ENCODE measurements at places on chromosomes 4 and X. TPM values are rescaled to one million over a fixed set of nuclear protein-coding genes. Genes with fewer than 3 reads are reported as not detected.

The ZCCHC12 gene
- 0.30 TPM for total RNA-seq

The EPGN gene
- total RNA-seq: not detected

The TSPAN6 gene
- 3.0 TPM for total RNA-seq

The RRH gene
- total RNA-seq: 0.22 TPM

The PLP1 gene
- 2.2 TPM for total RNA-seq

The IRS4 gene
- total RNA-seq: not detected

The CITED1 gene
- total RNA-seq: 2.1 TPM

The VCX3B gene
- total RNA-seq: not detected

The CXorf49 gene
- total RNA-seq: not detected

The TMEM156 gene
- not detected for total RNA-seq

The BMPR1B gene
- 1.5 TPM for total RNA-seq

The INTU gene
- total RNA-seq: 4.8 TPM

The CT55 gene
- not detected for total RNA-seq

The CD38 gene
- total RNA-seq: 0.92 TPM

The FAM184B gene
- total RNA-seq: 0.03 TPM

The SUPT20HL1 gene
- not detected for total RNA-seq

The MAGEE2 gene
- not detected for total RNA-seq

The NWD2 gene
- not detected for total RNA-seq

The EVC gene
- total RNA-seq: 8.7 TPM

The CABS1 gene
- total RNA-seq: not detected

The SPANXA2 gene
- not detected for total RNA-seq

All from cardiac septum (tissue), 1 donor.